ENCODE measurements at places on chromosomes 3 and 15. TPM values are rescaled to one million over a fixed set of nuclear protein-coding genes. Genes with fewer than 3 reads are reported as not detected.

DNA sequence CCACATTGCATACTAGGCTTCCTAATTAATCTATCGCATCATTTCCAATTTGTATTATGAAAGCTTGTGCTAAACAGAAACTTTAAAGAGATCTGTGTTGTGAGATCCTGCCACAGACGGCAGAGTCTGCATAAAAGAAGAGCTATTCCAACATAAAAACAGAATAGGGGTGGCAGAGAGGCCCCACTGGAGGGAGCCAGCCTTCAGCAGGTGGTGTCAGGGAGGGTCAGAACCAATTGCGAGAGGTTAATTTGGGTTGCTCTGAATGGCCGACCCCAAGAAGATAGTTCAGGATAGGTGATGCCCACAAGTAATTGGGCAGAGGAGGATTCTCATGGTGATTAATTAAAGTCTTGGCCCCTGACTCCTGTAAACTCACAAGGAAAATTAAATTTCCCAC, 74.8 kb downstream of the DCLK3 start:
- no peak for DNase-seq

DNA sequence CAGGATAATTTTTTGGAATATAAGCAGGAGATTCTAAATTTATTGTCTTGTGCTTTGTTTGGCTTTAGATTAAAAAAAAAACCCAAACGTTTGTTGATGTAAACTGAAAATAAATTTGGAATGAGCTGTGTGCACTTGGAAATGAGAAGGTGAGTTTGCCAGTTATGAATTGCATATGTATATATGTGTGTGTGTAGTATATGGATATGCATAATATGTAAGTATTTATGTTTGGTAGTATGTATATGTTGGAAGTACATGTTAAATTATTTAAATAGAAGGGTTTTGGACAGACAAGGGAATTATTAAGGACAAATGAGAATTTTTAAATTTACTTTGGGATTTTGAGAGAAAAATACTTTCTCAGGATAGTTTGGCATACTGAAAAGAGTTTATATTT, 265.8 kb upstream of the CNTN3 start:
- DNase-seq: no peak

The BDH1 gene
- polyA plus RNA-seq: 44.2 TPM

The MRAS gene
- polyA plus RNA-seq: 31.9 TPM

Data from right renal cortex interstitium (tissue), 3 donors.